ENCODE measurements at places on chromosomes 6 and 20.

- DNase-seq = no peak
These were observed 28.9 kb upstream of the ZNF217 start for GRCh38 chr20:53622247-53623133.

- no peak for DNase-seq
These were observed 40.9 kb upstream of the ZBP1 start for GRCh38 chr20:57660922-57661745.

DNA sequence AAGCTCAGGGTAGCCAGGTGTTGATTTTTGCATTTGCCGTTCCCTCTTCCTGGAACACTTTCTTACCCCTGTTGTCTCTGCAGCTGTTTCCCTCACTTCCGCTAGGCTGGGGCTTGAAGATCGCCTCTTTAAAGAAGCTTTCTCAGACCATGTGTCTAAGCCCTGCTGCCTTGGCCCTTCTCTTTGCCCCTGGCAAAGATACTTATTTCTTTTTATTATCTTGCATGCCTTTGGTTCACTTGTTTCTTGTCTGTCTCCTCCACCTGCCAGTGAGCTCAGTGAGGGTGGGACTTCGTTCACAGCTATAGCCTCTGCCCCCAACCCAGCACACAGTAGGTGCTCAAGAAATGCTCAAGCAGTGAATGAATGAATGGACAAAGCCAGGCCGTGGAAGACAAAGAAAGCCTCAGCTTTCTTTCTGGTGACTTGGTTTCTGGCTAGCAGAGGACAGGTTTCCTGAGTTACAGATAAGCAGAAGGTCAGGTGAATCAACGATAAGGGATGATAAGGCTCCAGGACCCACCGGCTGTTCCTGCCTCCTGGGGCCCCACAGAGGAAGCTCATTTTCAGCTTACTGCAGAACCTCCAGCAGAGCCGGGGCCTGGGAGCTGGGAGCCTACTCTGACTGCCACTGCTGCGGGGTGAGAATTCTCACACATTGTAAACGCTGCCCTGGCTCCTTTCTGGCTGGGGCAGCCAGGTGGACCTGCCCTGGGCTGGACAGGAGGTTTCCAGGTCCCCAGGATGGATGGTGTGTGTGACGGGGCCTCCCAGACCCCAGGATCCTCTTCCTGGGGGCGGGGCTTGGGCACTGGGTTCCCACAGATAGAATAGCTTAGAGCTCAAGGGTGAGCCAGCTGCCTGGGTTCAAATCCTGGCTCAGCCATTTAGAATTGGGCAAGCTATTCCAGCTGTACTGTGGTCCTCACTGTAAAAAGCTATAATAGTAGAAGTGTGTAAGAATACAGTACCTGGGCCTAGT is 29.8 kb downstream of the SNAI1 start:
- DNase-seq = no peak

DNA sequence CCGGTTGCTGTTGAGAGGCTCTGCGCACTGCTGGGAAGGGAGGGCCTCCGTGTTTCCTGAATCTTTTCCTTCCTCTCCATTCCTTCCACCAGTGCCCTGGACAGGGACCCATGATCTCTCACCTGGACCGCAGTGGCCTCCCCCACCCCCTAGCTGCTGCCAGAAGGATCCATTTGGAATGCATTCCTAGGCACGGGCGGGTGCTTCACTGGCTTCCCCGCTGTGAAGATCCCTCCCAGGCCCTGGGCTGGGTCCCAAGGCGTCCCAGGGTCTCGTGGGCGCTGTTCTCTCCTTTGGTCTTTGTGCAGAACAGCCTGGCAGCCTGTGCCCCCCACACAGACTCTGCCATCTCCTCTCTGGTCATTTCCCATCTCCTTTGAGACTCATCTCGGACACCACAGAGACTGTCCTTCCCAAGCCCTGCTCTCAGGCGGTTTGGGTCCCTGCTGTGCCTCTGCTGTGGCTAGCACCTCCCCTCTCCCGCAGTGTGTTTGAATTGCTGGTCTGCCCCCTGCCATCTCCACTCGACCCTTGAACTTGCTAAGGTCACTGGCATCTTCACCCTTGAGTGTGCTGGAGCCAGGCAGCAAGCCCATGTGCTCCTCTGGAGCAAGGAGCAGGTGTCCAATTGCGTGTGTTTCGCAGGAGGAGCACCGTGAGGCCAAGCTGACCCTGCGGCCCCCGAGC is 59.0 kb downstream of the TCP11 start:
- no peak for DNase-seq

- DNase-seq = no peak
These were observed 95.9 kb downstream of the CDKAL1 start for GRCh38 chr6:20630136-20630535.

- DNase-seq = no peak
These were observed 31.0 kb upstream of the SALL4 start for GRCh38 chr20:51833326-51833725.

DNA sequence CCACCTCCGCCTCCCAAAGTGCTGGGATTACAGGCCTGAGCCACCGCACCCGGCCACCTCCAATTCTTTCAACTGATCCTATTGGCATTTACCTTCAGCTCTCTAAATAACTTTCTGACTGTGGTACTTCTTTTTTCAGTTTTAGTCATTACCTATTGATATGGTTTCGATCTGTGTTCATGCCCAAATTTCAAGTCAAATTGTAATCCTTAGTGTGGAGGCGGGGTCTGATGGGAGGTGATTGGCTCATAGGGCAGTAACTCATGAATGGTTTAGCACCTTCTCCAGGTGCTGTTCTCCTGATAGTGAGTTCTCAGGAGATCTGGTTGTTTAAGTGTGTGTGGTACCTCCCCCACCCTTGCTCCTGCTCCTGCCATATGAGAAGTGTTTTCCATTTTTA is 140.9 kb downstream of the LPA start:
- no peak for DNase-seq

GRCh38 chr20:24598996-24599395 is 129.6 kb downstream of the SYNDIG1 start:
- no peak for DNase-seq

DNA sequence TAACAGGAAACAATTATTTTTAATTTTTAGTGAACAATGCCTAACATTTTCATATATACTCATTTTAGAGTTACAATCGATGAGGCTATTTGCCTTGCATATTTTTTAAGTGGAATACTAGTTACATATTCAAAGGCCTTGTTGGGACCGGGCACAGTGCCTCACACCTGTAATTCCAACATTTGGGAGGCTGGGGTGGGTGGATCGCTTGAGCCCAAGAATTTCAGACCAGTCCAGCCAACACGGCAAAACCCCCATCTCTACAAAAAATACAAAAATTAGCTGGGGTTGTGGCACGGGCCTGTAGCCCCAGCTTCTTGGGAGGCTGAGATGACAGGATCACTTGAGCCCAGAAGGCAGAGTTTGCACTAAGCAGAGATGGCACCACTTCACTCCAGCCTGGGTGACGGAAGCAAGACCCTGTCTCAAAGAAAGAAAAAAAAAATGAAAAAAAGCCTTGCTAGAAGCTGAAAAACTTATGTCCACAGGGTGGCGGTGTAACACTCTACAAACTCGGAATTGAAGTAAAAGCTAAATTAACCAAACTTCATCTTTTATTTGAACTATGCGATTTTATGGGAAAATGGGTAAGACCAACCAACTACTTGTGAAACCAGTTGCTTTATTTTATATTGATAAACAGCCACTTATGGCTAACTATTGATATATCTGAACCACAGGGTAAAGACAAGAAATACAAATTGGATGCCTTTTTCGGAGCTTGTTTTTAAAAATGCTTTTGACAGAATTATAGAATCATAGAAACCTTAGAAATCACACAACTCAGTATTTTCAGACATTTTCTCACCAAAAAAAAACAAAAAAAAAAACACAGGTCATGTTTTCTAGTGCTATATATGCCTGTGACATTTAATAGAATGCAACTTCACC is 24.1 kb upstream of the ROS1 start:
- DNase-seq = peak; percentile 28

GRCh38 chr6:35147486-35147885 is 6.3 kb upstream of the TCP11 start:
- no peak for DNase-seq

DNA sequence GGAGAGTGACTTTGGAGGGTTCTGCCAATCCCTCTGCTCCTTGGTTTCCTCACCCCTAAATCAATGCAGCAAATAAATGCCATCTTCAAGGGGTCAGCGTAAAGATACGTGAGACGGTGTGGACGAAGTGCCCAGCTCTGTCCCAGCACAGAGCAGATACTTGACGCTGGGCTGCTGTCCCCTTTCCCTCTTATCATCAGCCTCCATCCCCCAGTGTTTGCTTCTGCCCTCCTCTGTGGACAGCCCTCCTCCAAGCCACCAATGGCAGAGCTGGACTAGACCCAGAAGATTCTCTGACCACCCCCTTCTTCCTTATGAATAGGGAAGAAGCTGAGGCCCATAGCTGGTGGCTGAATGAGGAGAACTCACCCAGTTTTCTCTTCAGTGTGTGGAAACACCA is 17.7 kb upstream of the PI16 start:
- no peak for DNase-seq

- DNase-seq = no peak
These were observed 142.3 kb downstream of the FARS2 start for GRCh38 chr6:5403609-5404008.

GRCh38 chr6:157405986-157406385 is 25.0 kb downstream of the ZDHHC14 start:
- no peak for DNase-seq

GRCh38 chr6:133983099-133983939 is 30.3 kb downstream of the TBPL1 start:
- DNase-seq = no peak

DNA sequence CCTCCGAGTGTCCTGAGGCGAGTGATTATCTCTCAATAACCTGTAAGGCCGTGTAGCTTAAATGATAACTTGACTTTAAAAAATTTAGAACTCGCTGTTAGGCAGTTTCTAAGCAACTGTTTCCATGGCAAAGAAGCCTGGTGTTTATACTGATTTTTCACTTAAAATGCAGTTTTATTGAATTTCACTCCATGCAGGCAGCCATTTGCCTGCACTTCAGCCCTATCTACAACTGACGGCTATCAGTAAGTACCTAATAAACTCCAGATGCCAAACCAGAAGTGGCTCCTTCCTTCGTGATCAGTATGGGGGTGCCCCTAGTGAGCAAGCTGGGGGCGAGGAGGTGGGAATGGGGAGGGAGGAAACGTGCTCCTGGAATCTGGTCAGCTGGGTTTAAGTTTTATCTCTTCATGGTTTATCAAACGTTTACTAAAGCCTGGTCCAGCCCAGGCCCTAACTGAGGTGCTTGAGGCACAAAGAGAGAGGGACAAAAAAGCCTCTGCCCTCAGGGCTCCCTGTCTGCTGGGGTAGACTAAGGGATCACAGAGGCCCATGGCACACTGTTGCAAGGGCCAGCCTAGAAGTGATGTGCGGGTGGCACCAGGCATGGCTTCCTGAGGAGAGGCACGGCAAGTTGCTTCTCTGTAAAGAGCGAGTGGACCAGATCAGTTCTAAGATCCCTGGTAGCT is 45.5 kb downstream of the TTI1 start:
- no peak for DNase-seq

GRCh38 chr6:113137426-113137825 is 719.7 kb upstream of the MARCKS start:
- DNase-seq = no peak

GRCh38 chr20:8721098-8721497 is 347.8 kb upstream of the PLCB4 start:
- DNase-seq = peak; percentile 67

- no peak for DNase-seq
These were observed 1.2 kb downstream of the SYNCRIP start for GRCh38 chr6:85641522-85641896.

DNA sequence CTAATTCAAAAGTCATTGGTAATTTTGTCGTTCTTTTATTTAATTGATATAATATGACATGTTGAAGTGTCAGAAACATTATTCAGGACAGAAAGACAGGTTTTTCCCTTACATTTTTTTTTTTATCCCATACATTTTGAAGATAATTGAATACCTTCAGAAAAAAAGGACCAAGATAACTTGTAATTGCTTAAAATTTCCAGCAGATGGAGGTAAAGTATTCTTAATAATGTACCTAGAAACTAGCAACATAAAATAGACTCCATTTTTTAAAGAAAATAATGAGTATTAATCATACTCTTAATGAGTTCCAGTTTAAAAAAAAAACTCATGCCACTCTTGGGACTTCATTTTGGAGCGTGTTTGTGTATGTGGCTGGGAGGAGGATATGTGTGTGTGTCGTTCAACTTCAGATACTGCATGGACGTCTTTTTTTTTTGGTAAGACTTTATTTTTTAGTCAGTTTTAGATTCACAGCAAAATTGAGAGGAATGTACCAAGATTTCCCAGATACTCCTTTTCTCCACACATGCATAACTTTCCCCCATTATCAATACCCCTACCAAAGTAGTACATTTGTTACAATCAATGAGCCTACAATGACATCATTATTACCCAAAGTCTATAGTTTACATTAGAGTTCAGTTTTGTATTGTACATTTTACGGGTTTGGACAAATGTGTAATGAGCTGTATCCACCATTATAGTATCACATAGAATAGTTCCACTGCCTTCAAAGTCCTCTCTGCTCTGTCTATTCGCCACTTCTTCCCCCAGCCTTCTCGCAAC is 79.4 kb downstream of the ROS1 start:
- DNase-seq = peak; percentile 3

DNA sequence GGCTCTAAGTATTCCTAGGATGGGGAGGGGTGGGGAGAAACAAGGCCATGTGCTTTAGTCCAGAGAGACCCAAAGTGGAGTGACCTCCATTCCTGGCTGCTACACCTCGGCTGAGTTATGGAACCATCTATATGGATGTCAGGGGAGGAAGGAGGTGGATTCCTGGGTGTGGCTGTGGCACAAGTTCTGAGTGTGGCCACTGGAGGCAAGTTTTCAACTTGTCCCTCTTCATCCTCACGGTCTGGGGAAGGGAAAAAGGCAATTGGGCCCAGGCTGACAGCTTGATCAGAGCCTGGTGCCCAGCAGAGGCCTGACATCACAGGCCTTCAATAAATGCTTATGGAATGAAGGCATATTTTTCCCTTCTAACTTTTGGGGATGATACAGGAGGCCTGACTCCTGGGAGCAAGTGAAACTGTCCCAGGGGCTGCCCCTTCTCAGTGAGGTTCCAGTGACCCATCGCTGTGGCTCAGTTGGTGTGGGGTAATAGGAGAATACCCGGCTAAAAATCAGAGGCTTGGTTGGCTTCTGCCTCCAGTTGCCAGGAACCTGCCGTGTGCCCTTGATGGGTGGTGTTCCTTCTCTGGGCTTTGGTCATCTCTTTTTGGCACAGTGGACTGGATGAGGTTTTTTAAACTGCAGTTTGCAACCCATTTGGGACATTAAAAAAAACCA is 1.8 kb upstream of the ITPR3 start:
- DNase-seq = no peak

DNA sequence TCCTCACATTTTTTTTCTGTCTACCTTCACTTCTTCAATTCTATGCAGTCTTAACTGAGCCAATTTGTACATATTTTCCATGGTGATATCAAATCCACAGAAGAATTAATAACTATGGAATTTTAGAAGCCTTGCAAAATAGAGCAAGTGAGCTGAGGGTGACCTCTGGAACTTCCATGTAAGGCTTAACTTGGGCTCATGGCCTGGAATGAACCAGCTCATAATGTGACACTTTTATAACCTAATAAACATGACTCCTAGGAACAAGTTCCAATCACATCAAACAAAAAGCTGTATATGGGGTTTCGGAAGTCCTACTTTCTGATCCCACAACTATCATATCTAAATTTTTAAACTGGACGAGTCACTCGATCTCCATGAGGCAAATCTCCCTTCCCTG is 232.4 kb downstream of the FOXA2 start:
- DNase-seq = no peak
